AG08396 (cell line): ENCODE measurements at places on chromosomes 4 and X.

DNA sequence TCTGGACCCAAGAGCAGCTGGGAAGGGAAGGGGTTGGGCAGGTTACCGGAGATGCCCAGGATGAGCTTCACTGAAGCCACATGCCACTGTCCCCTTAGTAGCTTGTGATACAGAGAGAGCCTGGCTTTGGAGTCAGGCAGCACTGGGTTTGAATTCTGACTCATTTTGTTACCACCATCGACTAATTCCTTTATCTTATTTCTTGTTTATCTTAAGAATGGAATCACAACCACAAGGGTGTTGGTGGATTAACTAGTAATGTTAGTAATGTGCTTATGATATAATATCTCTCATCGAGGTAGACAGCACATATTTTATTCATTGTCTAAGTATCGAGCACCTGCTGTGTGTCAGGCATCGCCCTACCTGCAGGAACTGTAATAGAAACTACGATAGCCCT lies 17.7 kb upstream of the STX18 start:
- peak; percentile 12 for DNase-seq

- DNase-seq, result peak; percentile 56
Measured at GRCh38 chr4:2962614-2963174, 512 bp downstream of the NOP14 start.

DNA sequence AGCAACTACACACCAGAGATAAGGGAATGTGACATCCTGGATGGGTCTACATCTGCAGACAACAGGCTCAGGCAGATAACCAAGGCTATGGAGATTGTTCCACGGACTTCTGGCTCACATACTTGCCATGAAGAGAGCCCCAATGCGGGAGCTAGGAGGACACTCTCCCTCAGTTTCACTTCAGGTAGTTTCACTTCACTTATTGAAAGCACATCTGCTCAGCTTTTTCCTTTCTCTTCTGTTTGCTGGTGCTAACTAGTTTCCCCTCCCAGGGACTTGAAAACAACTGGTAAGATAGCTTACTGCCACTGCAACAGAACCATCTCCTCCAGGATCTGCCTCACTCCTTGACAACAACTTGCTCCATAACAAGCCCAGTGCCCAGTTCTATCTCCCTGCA lies 1.4 kb upstream of the CT47C1 start:
- DNase-seq, result no peak

DNA sequence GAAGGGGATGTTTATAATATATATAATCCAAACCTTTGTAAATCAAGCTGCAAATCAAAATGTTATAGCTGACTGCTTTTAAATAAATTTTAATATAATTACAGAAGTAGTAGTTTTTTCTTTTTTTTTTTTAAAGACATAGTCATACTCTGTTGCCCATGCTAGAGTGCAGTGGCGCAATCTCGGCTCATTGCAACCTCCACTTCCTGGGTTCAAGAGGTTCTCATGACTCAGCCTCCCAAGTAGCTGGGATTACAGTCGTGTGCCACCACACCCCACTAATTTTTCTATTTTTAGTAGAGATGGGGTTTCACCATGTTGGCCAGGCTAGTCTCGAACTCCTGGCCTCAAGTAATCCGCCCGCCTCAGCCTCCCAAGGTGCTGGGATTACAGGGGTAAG lies 178.7 kb downstream of the FBXW7 start:
- no peak for DNase-seq

DNA sequence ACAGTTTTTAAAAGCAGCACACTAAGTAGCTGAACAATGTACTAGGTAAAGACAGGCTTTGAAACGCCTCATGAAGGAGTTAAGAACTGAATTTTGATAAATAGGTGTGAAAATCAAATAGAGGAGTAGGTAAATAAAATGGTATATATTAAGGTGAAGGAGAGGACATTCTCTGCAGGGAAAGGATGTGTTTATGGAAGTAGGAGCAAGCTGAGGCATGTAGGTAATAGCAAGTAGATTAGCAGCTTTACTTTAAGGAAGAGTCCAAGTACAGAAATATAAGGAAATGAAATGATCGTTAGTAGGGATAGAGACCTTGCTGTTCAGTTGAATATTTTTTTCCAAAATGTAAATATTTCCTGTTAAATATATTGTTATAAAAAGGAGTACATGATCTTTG lies 12.5 kb downstream of the METAP1 start:
- DNase-seq, result no peak

DNA sequence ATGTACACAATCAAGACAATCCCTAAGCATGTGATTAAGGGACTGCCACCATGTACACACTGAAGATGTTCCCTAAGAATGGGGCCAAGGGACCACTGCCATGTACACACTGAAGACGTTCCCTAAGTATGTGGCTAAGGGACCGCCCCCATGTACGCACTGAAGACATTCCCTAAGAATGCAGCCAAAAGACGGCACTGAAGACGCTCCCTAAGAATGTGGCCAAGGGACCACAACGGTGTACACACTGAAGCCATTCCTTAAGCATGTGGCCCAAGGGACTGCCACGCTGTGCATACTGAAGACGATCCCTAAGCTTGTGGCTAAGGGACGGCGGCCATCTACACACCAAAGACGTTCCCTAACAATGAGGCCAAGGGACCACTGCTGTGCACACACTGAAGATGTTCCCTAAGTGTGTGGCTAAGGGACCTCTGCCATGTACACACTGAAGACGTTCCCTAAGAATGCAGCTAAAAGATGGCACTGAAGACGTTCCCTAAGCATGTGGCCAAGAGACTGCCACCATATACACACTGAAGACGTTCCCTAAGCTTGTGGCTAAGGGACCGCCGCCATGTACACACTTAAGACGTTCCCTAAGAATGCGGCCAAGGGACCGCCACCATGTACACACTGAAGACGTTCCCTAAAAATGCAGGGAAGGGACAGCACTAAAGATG lies 26.4 kb downstream of the DHRSX start:
- DNase-seq, result no peak

- peak; percentile 40 for DNase-seq
Measured at GRCh38 chr4:140152751-140153418, 1.1 kb downstream of the MAML3 start.

DNA sequence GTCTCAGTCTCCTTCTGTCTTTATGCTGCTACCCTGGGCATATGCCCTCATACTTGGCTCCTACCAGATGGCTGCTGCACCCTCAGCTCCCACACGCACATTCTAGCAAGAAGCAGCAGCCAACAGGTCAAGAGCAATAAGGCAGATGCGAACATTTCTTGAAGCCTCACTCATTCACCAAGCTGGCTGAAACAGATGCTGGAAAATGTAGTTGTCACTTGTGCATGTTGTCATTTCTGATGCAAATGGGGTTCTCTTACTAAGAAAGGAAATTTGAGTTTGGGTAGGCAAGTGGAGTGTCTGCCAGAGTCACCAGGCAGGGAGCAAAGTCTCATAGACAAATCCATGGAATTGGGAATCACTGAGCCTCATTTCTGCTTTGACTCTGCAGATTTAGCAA lies 57.4 kb upstream of the SORBS2 start:
- DNase-seq, result no peak

- DNase-seq, result no peak
Measured at GRCh38 chrX:56793521-56794320, 64.7 kb downstream of the NBDY start.

DNA sequence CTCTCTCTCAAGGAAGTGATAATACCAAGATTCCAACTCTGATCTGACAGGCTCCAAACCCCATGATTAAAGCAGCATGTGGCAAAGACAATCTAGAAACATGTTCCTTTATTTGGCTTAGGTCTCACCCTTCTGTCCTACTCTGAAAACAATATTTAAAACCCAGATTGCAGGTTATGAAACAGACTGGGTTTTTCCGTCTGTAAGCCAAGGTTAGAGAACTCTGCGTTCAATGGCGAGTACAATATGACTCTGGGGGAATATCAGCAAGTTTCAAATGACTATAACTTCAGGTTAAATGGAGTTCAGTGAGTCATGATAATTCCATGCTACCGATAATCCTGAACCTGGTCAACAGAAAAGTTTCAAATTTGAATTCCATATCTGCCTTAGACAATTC lies 50.8 kb downstream of the ANAPC10 start:
- no peak for DNase-seq

DNA sequence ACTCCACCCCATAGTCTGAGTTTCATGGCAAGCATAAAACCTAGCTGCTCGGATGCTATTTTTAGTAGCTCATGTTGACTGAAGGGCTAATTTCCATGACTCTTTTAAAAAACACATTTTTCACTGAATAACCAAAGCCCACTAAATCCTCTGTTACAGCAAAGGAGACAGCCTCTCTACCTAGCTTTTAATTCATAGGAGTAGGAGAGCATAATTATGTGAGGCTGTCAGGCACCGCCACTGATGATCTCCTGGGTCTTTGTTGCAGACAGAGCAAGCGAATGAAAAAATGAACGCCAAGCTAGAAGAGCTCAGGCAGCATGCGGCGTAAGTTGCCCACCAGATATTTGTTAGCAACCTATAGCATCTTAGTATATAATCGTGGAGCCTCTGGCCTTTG lies 53.5 kb downstream of the KIF4A start:
- DNase-seq, result no peak

GRCh38 chr4:5933116-5933515 lies 40.2 kb upstream of the CRMP1 start:
- no peak for DNase-seq

- no peak for DNase-seq
Measured at GRCh38 chr4:144181391-144181790, 40.9 kb upstream of the GYPA start.
